ENCODE measurements at places on chromosomes 4 and X.

GRCh38 chr4:165879641-165880040, 6.6 kb downstream of the TLL1 start:
- no peak for DNase-seq

DNA sequence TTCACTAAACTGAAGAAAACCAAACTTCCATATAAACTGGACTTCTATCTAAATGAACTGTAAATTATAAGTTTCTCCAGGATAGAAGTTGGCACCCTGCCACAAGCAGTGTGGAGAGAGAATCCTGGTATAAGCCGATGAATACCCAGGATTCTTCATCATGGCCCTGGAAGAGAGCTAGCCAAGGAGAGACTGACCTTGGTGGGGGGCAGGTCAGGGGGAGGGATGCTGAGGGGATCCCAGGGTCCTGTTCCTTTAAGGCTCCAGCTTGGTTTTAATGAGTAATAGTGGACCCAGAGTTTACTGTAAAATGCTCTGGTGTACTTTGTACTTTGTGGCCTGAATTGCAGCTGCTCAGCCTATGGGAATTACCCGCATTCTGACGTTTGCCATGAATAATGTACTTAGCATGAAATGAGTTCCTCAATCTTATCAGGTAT, 16.9 kb downstream of the RASSF6 start:
- DNase-seq = no peak

- DNase-seq = no peak
Measured at GRCh38 chrX:72715546-72715945, 1.4 kb upstream of the PHKA1 start.

DNA sequence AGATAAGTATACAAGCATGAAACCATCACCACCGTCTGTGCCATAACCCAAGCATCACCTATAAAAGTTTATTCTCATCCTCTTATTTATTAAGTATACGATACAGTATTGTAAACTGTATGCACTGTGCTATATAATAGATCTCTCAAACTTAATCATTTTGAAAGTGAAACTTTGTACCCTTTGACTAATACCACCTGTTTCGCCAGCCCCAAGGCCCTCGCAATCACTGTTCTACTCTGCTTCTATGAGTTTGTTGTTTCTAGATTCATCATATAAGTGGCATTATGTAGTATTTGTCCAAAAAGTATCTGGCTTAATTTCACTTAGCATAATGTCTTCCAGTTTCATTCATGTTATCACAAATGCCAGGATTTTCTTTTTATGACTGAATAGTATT, 72.1 kb upstream of the DOCK11 start:
- DNase-seq = no peak

GRCh38 chr4:42152507-42153504, at the start of gene BEND4:
Gene BEND4, minus strand, starts transcription at chr4:42152655. Its CDS starts 512 bp downstream, at chr4:42152143.
- no peak for DNase-seq

GRCh38 chr4:149884046-149884445, 68.4 kb upstream of the IQCM start:
- no peak for DNase-seq

GRCh38 chr4:88802138-88802537, 104.5 kb upstream of the NAP1L5 start:
- no peak for DNase-seq

GRCh38 chr4:128818442-128818841, 8.9 kb downstream of the JADE1 start:
- no peak for DNase-seq

DNA sequence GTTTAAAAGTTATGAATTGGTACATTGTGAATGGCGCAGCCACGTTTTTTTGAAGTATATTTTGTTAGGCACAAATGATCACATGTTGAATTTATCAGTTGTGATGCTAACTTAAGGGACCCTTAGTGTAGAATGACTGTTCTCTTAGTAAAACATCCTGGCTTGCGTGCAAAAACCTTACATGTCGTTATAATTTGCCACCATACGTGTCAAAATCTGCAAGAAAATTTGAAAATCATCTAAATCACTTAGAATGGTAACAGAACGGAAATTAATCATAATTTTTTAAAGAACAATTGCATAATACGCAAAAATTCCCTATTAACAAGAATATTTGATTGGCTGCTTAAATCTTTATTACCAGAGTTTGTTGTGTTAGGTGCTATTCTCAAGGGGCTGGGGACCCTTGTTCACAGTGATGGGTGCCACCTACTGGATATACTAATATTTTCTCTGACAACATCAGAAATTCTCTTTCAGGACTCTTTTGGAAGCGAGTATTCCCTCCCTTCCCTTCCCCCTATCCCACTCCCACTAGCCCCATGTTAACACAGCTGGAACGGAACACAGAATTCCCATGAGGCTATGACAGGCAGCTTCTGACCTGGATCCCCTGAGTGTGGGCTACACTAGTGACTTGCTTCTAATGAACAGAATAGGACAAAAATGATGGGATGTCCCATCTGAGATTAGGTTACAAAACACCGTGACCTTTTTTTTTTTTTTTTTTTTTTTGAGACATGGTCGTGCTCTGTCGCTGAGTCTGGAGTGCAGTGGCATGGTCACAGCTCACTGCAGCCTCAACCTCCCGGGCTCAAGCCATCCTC, 71.8 kb downstream of the SUPT20HL2 start:
- no peak for DNase-seq

DNA sequence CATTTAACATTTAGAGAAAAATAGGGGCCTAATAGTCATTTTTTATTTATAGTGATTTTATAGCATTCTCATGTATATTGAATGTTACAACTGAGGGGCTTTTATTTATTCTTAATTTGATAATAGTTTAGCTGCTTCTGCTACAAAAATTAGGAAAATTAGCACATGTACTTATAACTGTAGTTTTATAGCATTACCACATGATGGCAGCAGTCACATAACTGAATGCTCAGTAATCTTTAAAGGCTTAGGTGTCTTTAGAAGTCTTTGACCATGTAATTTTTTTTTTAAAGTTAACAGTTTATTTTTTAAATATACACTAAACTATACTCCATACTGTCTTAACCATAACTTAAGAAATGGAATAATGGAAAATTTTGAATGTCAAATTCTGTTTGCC, 136.6 kb downstream of the STAG2 start:
- no peak for DNase-seq

DNA sequence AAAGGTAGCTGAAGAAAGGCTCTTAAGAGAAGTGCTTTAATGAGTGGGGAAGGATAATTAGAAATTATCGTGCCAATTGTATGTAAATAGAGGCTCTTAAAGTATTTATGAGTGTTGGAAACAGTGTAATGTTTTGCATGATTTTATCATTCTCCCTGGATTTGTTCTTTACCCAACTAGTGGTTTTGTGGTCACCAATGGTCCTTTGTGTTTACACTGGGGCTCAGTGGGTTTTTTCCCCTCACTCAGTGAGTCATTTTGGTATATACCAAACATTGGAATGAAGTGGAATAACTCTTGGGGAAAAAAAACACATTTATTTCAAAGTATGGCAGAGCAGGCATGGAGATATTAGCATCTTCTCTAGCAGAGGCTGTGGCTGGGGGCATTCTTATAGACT, 20.8 kb upstream of the LGI2 start:
- no peak for DNase-seq

GRCh38 chr4:185787926-185788679, 23.9 kb downstream of the SORBS2 start:
- no peak for DNase-seq

- no peak for DNase-seq
Measured at GRCh38 chr4:6920171-6920570, 10.5 kb downstream of the TBC1D14 start.

GRCh38 chrX:137081239-137081638, 47.4 kb upstream of the GPR101 start:
- DNase-seq = no peak

GRCh38 chrX:150355913-150356312, 7.2 kb upstream of the MAMLD1 start:
- DNase-seq = no peak

- DNase-seq = no peak
Measured at GRCh38 chr4:185542626-185543315, 7.5 kb upstream of the PDLIM3 start.

DNA sequence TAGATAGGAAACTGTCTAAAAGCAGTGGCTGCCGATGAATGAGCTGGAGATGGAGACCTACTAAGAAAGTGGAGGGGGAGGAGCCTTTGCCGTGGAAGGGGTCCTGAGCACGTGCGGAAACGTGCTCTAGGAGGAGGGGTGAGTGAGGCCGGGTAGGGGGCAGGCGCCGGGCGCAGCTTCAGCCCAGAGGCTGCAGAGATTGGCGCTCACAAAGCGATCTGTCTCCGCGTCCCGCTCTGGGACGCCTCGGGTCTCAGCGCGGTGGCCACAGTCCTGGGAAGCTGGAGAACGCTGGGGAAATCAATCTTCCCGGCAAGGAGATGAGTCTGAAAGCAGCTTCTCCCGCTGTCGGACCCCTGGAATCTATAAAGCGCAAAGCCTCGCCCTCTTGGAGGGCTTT, 444 bp upstream of the ARHGAP6 start:
- DNase-seq = no peak

GRCh38 chr4:27005905-27006590, 145.4 kb downstream of the STIM2 start:
- no peak for DNase-seq

DNA sequence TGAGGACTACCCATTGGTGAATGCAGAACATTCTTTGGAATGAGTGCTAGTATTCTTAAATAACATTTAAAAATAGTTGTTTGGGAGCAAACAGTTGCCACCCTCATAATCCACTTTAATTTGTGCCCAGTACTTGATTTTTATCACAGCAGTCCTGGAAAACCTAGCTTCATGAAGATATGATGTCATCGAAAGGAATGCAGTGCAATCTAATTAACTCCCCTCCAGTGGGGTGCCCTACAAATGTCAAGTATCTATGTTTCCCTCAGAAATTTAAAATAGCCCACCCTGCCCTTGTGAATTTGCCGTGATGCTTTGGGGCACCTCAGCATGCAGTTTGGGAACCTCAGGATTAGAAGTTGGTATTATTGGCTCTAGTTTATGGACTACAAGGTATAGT, 5.4 kb downstream of the RAB9A start:
- DNase-seq = no peak

DNA sequence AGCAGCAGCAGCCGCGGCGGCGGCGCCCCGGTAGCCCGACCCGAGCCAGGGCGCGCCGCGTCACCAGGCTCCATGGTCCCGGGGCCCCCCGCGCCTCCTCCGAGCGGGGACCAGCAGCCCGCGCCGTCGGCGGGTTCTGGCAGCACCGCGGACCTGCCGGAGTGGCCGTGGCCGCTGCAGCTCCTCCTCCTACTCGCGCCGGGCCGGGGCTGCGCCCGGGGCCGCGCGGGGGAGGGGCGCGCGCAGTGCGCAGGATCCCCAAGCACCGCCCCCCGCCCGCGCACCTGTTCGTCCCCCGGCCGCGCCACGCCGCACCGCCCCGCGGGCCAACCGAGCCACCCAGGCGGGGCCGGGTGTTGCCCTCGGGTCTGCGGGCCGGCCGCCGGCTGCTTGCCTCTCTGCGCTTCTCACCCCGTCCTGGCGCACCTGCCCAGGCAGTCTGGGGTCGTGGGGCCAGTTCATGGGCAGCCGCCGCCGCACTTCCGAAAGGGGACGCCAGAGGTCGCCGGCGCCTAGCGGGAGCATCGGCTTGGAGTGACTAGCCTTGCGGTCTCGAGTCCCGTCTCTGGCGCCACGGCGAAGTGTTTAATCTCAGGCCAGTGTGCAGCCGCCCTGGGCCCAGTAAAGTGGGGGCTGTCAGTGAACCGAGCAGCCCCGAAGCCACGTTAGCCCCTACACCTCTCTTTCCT, at the start of gene SLC9A7:
TSS of gene SLC9A7 (minus strand) at position 163 of the 689 bp plus-strand sequence. CDS start at position 74, 89 bp downstream.
- DNase-seq = peak; percentile 37

DNA sequence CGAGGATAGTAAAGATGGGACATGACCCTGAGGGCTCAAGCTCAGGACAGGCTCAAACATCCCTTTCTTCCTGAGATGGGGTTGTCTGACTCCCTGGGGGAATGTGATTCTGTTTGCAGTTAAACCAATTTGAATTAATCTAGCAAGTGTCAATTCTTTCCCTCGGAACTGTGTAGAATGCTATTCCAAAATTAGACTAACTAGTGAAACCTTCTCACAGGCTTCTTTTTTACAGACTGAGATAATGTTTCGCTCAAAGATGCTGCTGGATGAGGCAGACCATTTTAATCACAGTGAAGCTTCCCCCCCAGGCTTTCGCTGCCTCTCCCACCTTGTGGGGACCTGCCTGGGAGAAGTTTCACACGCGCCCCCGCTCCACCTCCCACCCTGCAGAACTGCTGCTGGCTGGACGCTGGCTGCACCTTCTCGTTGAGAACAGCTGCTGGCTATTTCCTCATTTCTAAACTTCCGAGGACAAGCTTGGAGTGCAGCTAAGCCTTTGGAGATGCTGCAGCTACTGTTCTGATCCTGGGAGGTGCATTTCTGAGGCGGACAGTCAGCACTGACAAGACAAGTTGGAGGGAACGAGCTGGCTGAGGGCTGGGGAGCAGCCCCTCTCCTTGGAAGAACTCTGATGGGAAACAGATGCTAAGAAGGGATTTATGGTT, 297.8 kb downstream of the RAPGEF2 start:
- no peak for DNase-seq

DNA sequence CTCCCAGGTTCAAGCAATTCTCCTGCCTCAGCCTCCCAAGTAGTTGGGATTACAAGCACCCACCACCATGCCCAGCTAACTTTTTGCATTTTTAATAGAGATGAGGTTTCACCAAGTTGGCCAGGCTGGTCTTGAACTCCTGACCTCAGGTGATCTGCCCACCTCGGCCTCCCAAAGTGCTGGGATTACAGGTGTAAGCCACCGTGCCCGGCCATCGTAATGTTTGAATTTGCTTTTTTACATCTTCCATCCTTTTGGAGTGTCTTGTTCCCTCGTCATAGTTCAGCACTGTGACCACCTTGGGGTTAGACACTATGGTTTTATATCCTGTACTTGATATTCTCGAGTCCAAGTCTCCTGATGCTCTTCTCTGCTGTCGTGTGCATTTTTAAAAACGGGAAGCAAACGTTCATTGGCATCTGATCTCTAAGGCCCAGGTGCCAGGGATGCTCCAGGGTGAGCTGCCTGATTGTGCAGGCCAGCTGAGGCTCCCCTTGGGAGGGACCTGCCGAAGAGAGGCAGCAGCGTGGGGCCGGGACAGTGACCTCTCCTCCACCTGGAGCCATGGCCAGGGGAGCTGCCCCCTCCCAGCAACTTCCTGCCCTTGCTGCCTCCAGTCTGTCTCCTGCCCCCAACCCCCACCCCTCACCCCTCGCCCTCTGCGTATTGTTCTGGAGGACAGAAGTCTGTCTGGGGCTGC, 16.7 kb downstream of the DGKQ start:
- DNase-seq = no peak

DNA sequence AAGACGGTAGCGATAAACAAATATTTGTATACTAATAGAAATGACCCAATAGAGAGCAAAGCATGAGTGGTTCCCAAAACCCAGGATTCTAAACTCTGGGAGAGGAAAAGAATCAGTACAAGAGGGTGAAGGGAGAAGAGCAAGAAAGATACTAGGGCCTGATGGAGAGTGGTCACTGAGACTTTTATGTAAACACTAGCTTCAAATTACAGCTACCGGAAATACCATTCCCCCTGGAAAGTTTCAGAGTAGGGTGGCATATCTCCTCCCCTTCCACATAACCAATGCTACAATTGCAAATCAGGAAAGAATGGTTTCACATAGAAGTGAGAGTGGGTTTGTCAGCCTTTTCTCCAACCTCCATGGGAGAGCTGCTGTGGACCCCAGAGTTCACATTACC, 77.1 kb downstream of the EIF4E start:
- no peak for DNase-seq
